ENCODE measurements at places on chromosomes 16 and 17.

GRCh38 chr17:14670861-14671260 is 370.0 kb downstream of the HS3ST3B1 start:
- no peak for DNase-seq

GRCh38 chr17:37824534-37825485 is 80.0 kb upstream of the HNF1B start:
- DNase-seq: no peak

- no peak for DNase-seq
These were observed 9.4 kb downstream of the TMEM92 start for GRCh38 chr17:50283714-50284113.

DNA sequence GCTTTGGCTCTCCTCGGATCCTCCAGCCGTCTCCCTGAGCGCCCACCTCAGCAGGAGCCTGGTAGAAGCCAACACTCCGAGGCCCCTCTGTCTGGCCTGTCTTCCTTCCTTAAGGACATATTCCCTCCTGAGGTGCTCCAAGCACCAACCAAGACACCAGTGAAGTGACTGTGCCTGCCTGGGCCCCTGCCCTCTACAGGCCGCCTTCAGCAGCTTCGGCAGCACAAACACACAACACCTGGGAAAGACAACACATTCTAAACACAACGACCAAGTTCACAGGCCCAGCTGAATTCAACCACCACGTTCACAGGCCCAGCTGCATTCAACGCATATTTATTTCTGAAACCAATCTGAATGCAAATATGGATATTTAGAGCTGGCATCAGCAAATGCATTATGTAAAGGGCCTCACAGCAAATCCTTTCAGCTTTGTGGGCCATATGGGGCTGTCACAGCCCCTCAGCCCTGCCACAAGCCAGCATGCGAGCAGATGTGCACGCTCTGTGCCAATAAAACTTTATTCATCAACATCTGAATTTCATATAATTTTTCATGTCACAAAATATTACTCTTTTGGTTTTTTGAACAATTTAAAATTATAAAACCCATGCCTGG is 12.2 kb downstream of the GALNS start:
- no peak for DNase-seq

DNA sequence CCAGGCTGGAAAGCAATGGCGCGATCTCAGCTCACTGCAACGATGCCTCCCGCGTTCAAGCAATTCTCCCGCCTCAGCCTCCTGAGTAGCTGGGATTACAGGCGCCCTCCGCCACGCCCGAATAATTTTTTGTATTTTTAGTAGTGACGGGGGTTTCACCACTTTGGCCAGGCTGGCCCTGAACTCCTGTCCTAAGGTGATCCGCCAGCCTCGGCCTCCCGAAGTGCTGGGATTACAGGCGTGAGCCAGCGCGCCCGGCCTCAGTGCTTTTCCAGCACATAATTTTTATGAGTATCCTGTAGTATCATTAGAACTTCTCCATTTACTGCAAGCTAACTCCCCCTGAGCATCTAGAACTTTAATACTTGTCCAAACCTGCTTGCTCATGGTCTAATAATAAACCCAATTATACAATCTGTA is 1.8 kb downstream of the UBE2G1 start:
- no peak for DNase-seq

- no peak for DNase-seq
These were observed 69.5 kb downstream of the CMIP start for GRCh38 chr16:81514041-81514559.

DNA sequence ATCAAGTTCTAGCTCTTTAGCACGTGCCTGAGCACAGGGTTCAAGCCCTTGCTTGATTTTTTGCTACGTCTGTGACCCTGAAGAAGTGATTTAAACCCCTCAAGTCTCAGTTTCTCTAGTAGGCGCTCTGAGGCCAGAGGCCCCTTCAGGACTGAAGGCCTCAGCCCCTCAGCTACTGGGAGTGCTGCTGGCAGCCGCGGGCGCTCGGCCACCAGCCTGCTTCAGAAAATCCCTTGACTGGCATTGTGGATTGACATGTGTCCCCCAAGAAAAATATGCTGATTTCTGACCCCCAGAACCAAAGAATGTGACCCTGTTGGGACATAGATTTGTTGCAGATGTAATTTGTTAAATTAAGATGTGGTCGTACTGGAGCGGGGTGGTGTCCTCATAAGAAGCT is 20.2 kb upstream of the WFDC1 start:
- no peak for DNase-seq

DNA sequence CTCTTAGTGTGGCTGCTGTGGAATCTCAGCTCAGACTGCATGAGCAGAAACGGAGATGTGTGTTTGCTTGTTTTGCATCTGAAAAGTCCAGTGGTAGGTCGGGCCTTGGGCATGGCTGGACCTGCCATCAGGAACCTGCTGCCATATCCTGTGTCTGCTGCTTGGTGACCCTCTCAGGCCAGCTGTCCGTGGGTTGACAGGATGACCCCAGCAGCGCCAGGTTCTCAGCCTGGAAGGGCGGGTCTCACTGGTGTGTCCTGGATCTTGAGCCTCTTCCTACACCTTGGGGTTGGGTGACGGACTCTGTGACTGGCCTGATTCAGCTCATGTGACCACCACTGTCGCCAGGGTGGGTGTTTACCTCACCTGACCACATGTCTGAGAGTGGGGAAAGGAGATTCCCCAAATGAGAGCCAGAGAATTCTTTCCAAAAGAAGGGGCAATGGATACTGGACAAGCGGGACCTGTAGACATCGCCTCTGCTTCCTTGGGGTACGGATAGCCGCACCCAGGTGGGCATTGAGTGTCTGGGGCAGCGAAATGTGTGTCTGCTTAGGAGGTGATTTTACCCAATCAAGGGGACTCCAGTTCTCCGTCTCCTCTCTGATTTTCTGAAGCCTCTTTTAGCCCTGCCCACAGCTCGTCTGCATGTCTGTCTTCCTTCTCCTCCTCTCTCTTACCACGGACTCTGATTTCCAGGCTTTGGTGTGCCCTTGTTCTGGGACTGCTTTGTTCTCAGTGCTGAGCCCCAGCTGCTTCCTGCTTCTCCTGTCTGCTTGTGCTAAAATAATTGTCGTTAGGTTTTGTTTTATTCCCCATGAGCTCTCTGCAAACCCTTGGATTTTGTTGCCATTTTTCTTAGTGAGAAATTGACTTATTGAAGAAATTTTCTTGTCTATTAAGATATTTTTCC is 399.7 kb downstream of the CPPED1 start:
- no peak for DNase-seq

GRCh38 chr16:23014592-23014991 is 134.7 kb downstream of the USP31 start:
- no peak for DNase-seq

GRCh38 chr17:70307430-70308225 is 138.3 kb downstream of the KCNJ2 start:
- no peak for DNase-seq

- no peak for DNase-seq
These were observed 49.8 kb upstream of the SCNN1B start for GRCh38 chr16:23252310-23252709.

- DNase-seq: no peak
These were observed 61.7 kb upstream of the CLEC18A start for GRCh38 chr16:69889295-69889964.

- no peak for DNase-seq
These were observed 24.9 kb downstream of the GSE1 start for GRCh38 chr16:85637808-85638647.

DNA sequence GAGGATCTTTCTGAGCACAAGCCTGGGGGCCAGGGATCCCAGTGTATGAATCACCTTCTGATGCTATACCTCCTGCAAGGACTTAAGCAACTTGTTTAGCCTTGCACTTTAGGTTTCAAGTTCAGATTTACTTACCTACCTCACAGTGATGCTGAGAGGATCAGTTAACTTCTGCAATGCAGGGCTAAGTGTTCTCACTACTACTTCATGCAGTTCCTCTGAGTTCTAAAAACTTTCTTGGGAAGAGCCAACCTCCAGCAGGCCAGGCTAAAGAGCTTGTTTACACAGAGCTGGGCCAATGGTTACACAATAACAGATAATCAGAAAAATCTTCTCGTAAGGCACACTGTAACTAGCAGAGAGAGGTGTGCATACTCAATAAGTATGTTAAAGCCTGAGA is 13.0 kb downstream of the VEZF1 start:
- DNase-seq: no peak

GRCh38 chr17:8444494-8444893 is 8.8 kb downstream of the NDEL1 start:
- DNase-seq: no peak

GRCh38 chr17:17708295-17708694 is 27.0 kb downstream of the RAI1 start:
- no peak for DNase-seq

GRCh38 chr17:35705230-35705629 is 26.2 kb upstream of the RASL10B start:
- DNase-seq: no peak

- DNase-seq: no peak
These were observed 58.5 kb downstream of the XYLT1 start for GRCh38 chr16:17412221-17412620.

DNA sequence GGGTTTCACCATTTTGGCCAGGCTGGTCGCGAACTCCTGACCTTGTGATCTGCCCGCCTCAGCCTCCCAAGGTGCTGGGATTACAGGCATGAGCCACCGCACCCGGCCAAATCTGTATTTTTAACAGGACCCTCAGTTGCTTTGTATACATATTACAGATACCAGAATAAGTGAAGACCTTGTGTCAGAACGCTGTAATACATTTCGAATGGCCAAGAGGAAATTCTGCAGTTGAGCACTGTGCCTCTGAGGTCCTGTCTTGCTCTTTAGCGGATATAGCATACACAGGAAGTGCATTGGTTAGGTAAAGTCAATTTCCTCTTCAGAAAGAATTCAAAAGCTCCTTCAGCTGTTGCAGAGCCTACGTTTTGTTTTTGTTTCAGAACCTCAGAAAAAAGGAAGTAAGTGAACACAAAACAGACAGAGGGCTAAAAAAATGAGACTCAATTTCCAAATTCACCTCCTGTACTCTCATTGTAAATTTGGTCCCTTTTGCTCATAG is 15.7 kb downstream of the CRLF3 start:
- DNase-seq: no peak

- DNase-seq: no peak
These were observed 793 bp downstream of the COG7 start for GRCh38 chr16:23452221-23452571.

DNA sequence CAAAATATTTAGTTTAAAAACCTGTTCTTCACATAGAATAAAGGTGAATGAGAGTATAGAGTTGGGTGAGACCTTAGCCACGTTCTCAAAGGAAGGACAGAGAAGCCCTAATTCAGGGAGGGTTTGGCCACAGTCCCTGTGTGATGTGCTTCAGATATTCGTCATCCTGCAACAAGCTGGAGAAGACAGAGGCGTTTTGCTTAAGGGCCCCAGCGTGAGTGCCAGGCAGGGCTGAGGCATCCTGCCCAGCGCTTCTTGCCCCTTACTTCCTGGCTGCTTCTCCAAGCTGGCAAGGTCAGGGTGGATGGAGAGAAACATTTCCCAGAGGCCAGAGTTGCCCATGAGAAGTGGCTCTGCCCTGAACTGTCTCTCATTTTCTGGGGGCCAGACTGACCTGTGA is 46.9 kb downstream of the AXIN2 start:
- no peak for DNase-seq

GRCh38 chr17:71117466-71117865 is 948.1 kb downstream of the KCNJ2 start:
- DNase-seq: no peak

DNA sequence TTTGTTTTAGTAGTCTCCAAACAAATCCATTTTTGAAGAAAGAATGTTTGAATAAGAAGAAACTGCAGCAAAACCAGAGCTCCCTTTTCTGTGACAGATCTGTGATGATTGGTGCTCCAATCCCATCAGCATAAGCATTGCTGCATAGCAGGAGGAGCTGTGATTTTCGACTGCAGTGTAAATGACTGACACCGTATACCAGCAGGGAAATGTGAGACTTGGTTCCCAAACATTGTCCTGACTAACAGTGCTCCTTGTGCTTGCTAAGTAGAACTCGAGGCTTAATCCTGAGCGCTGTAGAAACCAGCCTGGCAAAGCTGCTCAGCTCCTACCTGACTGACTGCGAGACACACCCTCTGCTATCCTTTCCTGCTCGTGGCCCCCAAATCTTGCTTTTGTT is 57.2 kb downstream of the NUP93 start:
- no peak for DNase-seq

DNA sequence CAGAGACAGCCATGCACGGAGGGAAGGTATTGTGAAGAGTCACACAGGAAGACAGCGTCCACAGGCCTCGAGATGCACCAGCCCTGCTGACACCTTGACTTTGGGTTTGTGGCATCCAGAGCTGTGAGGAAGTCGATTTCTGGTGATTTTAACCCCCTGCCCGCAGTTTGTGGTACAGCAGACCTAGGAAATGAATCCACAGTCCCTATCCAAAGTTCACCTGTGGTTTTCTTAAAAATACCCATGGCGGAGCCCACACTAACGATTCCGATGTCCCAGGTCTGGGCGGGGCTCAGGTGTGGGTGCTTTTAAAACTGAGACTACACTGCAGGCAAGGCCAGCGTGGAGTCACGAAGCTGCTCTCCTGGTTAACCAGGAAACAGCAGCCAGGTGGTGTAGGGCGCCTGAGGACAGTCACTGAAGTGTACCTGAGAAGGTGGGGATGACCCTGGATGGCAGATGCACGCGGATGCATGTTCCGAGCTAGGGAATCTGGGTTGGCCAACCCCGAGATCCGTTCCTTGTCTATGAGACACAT is 14.4 kb upstream of the MEAK7 start:
- DNase-seq: no peak

- DNase-seq: no peak
These were observed 31.6 kb downstream of the IFT140 start for GRCh38 chr16:1580256-1580655.

DNA sequence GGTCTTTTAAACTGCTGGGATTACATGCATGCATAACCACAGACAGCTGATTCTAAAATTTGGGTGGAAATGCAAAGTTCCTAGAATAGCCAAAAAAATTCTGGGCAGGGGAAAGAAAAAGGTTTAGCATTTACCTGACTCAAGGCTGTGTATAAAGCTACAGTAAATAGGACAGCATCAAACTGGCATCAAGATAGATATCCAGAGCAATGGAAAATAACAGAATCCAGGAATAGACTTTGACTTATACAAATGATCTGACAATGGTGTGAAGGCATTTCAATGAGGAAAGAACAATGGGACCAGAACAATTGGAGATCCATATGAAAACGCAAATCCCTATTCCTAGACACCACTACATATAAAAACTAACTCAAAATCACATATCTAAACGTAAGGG is 12.9 kb downstream of the ANKFY1 start:
- DNase-seq: no peak

DNA sequence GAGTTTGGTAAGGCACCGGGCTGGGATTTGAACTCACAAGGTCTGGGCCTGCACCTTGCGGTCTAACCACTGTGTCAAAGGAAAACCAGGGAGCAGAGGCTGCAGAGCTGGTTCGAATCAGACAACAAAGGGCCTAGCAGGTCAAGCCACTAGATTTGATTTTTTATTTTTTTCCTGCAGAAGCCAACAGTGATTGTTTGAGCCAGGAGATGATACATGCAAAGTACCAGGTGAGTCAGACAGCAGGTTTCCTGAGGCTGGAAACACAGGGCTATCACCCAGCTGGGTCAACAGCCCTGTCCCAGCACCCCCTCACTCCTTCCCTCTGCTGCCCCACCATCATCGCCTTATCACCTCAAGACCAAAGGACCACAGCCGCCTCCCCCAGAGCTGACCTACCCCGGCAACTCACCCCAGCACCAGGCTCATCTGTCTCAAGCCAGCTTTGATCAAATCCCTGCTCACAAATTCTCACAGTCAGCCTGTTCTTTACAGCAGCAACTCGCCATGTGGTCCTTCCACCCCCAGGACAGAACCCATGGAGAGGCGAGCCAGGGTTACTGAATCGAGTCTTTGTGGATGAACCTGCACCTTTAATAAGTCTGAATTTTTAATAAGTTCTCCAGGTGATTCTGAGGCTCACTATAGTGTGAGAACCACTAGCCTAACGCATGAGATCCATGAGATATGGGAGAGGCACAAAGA is 13.0 kb upstream of the KRT19 start:
- DNase-seq: no peak

All from AG09309 (cell line).